ENCODE measurements at places on chromosomes 7 and 10. TPM values are rescaled to one million over a fixed set of nuclear protein-coding genes. Genes with fewer than 3 reads are reported as not detected.

Gene AKR1C8
- total RNA-seq, result 1.5 TPM

Gene SFRP5
- total RNA-seq, result 0.56 TPM

Gene ZMIZ1
- total RNA-seq, result 47.6 TPM

Gene NKX1-2
- total RNA-seq, result not detected

Gene EGFR
- total RNA-seq, result 88.5 TPM

Gene PLPP4
- total RNA-seq, result 0.72 TPM

Gene CYREN
- 26.8 TPM for total RNA-seq

Gene PON3
- total RNA-seq, result 3.2 TPM

Gene GNAT3
- not detected for total RNA-seq

All from omental fat pad (tissue), 4 donors.